Liver (tissue), 10 donors: ENCODE measurements at places on chromosomes 3 and 15. TPM values are rescaled to one million over a fixed set of nuclear protein-coding genes. Genes with fewer than 3 reads are reported as not detected.

The MUC20 gene
- polyA plus RNA-seq: 9.3 TPM

The KAT2B gene
- polyA plus RNA-seq: 7.5 TPM

The LMAN1L gene
- not detected for polyA plus RNA-seq

The TEX55 gene
- polyA plus RNA-seq: not detected

The C3orf80 gene
- polyA plus RNA-seq: 0.53 TPM
